ENCODE measurements at places on chromosomes 7 and 10.
A peak's percentile ranks its signal among the peaks of the same experiment; 100 is the strongest.

- no peak for DNase-seq
Measured at GRCh38 chr10:26457088-26457487, 18.9 kb downstream of the APBB1IP start.

DNA sequence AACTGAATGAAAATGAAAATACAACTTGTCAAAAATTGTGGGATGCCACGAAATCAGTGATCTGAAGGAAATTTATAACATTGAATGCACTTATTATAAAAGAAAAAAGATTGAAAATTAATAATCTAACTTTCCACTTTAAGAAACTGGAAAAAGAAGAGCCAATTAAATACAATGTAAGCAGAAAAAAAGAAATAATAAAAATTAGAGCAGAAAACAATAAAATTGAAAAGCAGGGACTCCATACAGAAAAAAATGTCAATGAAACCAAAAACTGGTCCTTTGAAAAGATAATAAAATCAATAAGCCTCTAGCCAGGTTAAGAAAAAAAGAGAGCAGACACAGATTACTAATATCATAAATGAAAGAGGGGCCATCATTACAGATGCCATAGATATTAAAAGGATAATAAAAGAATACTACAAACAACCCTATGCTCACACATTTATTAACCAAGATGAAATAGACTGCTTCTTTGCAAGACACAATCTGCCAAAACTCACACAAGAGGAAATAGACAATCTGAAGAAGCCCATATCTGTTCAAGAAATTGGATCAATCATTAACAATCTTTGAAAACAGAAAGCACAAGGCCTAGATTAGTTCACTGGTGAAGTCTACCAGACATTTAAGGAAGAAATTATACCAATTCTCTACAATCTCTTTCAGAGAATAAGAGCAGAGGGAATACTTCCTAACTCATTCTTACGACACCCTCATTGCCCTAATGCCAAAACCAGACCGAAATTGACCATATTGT lies 233.8 kb upstream of the NEBL start:
- DNase-seq = no peak

GRCh38 chr7:44064791-44065430 lies 456 bp downstream of the PGAM2 start:
- DNase-seq = peak; percentile 56

DNA sequence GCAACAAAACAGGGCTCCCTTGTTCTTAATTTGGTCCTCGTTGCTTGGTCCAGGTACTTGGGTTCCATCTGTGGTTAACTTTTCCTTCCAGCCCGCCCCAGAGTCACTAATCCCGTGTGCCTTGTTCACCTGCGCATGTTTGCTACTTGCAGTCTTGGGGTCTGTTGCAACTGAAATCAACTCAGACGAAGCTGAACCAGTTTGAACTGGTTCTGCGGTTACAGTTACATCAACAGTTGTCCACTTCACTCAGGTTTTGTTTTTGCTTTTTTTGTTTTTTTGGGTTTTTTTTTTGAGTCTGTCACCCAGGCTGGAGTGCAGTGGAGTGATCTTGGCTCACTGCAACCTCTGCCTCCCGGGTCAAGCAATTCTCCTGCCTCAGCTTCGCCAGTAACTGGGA lies 34.7 kb downstream of the TRRAP start:
- DNase-seq = no peak

DNA sequence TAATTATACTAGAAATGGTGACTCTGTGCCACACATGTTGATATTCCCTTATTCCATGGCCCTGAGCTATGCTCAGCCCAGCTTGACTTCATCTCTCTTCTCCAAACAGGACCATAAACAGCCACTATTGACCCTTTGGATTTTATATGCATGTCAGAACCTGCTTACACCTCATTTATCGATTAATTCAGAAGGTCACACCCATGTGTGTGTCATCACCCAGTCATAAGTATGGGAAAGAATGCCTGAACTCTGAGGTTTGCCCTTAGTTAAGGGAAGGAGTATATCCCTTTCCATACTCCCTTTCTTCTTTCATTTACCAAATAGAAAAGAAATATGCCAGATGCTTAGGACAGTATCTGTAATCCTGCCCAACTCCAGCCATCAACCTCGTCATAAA lies 602.3 kb downstream of the SORCS3 start:
- no peak for DNase-seq

GRCh38 chr7:50404392-50404791 lies 45.8 kb downstream of the FIGNL1 start:
- DNase-seq = no peak

- DNase-seq = no peak
Measured at GRCh38 chr7:122212754-122213153, 68.7 kb upstream of the AASS start.

- DNase-seq = no peak
Measured at GRCh38 chr7:41954976-41955375, 252.1 kb upstream of the INHBA start.

- DNase-seq = no peak
Measured at GRCh38 chr10:33249659-33250345, 84.7 kb downstream of the NRP1 start.

DNA sequence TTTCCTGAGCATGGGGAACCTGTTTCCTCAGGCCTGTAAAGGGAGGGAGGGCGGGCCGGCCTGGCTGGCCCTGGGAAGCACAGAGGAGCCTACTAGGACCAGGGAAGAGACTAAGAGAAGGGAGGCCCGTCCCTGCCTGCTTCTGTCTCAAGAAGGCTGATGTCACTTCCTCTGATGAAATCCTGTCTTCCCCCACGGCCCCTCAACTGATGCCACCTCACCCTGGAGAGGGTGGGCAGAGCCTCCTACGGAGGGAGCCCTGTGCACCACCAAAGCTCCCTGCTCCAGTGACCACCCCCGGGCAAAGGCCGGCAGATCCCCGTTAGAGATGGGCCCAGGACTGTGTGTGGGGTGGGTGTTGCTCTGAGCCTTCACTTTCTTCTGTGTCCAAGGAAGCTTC lies 1.0 kb upstream of the PILRA start:
- DNase-seq = no peak

- no peak for DNase-seq
Measured at GRCh38 chr7:39674406-39674805, 51.0 kb downstream of the RALA start.

DNA sequence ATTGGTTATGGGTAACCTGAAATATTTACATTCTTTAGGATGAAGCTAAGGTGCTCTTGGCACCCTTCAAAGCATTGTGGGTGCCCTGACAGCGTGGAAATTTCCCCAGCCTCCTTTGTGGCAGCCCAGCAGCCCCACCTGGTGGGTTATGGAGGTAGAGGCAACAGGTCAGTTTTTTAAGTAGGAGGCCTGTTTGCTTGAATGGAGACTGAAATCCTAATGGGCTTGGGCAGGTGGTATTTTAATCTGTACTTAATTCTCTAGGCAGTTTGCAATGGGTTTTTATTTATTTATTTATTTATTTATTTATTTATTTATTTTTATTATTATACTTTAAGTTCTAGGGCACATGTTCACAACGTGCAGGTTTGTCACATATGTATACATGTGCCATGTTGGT lies 139.4 kb downstream of the EPC1 start:
- DNase-seq = peak; percentile 79

DNA sequence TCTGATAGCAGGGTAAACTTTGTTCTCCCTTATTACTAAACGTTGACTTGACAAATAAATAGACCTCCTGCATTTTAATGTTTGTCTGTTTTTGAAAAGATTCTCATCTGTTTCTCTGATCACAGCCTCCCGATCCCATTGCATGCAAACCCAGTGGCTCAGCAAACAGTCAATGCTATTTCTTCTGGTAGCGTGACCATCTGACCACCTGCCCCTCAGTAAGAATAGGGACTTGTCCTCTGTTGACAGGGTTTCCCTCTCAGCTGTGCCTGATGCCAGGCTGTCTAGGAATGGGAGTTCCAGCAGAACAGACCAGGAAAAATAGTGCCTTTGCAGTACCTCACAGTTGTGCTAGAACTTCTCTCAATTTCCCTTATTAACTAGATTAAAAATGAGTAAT lies 40.7 kb upstream of the EBLN1 start:
- DNase-seq = no peak

DNA sequence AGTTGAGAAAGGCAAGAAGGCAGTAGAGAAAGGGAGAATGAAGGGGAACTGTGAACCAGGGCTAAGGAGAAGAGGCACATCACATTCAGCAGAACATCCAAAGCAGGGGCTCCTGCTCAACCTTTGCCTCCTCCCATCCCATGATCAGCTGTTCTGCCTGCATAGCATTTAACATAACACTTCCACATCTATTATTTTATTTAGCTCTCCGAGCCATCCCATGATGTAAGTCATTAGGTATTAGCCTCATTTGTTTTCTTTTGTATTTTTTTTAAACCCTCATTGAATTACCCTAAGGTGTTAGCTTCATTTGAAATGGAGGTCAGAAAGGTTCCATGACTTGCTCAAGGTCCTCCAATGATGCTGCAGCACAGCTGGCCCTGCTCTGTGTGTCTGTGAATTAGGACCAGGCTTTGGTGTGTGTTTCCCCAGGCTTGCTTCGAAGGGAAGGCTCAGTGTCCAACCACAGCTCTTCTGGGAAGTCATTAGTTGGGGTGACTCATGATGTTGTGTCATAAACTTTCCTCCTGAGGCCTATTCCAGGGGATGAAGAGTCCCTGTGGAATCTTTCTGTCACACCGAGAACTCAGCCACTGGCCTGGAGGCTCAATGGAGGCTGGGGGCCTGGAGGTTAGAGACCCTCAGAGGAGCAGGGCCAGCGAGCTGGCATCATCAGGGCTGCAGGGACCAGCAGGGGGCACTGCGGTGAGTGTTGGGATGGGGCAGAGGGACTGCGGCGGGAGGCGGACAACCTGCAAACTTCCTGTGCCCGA lies 16.5 kb downstream of the NPFFR1 start:
- peak; percentile 32 for DNase-seq

Data from body of pancreas (tissue), 4 donors.